ENCODE measurements at places on chromosomes 4 and X.

- no peak for DNase-seq
These were observed 21.8 kb downstream of the FHL1 start for GRCh38 chrX:136168929-136169735.

- DNase-seq = no peak
These were observed 345.3 kb upstream of the LCORL start for GRCh38 chr4:18366892-18367291.

- DNase-seq = no peak
These were observed 250.8 kb downstream of the C4orf33 start for GRCh38 chr4:129346734-129347133.

GRCh38 chrX:31837445-31838049 is 765.7 kb upstream of the FTHL17 start:
- no peak for DNase-seq

- DNase-seq = no peak
These were observed 841 bp downstream of the ACOT9 start for GRCh38 chrX:23742174-23742696.

DNA sequence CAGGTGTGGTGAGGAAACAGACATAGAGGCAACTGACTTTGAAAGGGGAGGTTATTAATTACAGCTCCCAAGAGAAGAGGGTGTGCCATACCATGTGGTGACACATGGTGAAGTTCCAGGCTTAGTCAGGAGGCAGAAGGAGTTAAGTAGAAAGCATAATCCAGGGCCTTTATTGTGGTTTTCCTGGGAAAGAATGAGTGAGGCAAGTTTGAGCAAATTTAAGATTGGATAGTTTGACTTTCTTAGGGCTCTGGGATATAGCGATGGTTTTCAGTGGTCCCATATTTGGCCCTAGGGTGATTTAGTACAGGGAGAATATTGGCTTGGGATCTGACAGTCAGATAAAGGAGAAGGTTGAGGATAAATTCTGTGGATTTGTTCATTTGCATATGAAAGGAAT is 495.9 kb upstream of the FSTL5 start:
- DNase-seq = no peak

- no peak for DNase-seq
These were observed 205.8 kb downstream of the SPCS3 start for GRCh38 chr4:176525576-176525975.

- DNase-seq = no peak
These were observed 1829.0 kb upstream of the PCDH7 start for GRCh38 chr4:28890949-28891775.

GRCh38 chr4:124887739-124888138 is 175.2 kb upstream of the ANKRD50 start:
- no peak for DNase-seq

DNA sequence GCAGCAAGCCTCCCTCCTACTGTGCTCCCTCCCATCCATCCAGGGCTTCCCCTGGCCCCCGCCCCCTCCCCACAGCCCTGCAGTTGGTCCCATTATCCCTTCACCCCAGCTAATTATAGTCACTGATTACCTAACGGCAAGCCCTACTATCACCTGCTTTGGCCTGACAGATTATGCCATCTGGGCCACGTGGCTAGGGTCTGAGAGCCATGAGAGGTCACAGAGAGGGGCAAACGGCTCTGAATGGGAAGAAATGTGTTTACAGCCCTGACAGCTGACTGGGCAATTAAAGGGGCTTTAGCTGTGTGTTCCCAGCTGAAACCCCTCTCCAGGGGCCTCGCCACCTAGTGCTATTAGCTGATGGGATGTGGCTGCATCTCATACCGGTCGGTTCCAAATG is 134.4 kb upstream of the CPEB2 start:
- DNase-seq = no peak

DNA sequence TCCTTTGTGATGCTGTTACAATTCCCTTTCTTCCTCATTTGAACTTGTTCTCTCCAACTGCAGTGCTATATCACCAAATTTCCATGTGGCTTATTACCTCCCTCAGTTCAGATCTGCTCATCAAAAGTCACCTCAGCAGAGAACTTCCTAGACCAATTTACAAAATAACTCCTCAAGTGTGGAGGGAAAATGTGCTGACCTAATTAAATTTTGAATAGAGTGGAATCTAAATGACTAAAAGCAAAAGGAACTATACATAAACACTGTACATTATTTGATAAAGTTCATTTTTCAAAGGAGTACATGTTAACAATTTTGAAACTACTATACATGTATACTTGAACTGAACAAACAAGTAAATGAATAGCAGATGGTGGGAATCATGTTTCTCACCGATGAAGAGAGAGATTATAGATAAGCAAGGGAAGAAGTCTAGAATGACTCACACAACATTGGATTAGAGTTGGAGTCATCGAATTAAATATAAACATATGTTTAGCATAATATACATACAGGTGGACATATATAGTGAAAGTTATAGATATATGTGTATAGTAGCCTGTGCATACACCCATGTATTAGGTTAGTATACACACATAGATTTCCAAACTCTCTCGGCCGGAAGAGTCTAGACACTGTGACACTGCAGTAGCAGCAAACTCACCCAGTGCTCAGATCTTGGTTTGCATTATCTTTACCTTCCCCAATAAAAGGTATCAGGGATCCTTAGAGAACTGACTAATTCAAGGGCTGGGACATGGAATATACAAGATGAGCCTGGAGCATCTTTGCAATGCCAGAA is 318.7 kb downstream of the PCDH18 start:
- DNase-seq = no peak

GRCh38 chr4:24778464-24779225 is 16.7 kb upstream of the SOD3 start:
- DNase-seq = no peak

Measured in frontal cortex (tissue), 4 donors.